ENCODE measurements at places on chromosomes 7 and 10. TPM values are rescaled to one million over a fixed set of nuclear protein-coding genes. Genes with fewer than 3 reads are reported as not detected.

GRCh38 chr7:103984050-103984449 lies 5.4 kb downstream of the RELN start:
- no peak for DNase-seq

DNA sequence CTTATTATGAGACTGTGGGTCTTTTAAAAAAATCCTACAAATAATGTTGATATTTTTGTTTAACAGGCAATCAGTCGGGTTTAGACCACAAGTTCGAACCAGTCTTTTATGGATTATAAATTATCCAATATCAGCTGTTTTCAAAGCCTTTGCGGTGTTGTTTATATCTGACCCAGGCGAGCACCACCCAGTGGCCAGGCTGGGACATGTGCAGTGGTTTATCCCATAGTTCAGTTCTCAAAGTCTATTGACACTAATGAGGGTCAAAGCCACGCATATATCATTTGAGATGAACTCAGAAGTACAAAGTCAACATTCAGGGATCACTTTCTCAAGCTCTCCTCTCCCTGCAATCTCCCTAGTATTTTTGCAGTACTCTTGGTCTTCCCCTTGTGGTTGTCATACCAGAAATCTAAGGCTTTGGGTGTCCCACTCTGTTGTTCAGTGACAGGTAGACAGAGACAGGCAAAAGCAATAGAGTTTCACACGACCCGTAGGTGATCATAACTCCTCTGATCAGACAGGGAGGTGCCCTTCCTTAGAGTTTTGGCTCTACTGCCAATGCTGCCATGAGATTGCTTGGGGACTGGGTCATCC lies 117.4 kb upstream of the POM121L12 start:
- DNase-seq: no peak

DNA sequence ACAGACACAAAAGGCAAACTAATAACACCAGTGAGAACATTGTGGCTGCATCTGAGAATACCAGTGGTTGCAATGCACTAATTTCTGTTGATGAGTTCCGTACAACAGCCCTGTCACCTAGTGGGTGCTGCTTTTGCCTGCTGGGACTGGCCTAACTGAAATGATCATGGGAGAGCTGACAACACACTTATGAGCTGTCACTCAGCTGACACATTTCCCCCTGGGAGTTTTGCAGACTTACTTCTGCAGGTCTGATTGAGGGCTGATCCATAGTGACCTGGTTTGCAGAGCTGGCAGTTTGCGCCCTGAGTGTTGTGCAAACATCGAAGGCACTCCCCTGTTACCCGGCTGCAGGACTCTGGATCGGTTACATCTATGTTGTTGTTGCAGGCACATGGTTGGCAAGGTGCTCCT lies 60.6 kb upstream of the LAMB1 start:
- no peak for DNase-seq

DNA sequence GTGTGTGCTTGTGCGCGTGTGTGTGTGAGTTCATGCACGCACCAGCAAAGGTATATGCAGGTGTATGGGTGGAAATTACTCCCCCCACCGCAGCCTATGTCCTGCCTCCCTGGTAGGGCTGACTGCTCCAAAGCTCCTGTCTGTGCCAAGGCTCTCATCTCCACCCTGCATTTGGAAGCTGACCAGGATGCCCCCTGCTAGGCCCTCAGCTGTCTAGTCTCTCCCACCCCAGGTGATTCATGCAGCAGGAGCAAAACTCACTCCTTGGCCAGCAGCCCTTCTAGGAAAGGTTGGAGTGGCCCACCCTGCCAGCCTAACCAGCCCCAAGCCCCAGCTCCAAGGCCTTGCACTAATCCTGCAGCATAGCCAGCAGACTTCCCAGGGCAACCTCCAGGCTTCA lies 148.4 kb downstream of the GRID1 start:
- no peak for DNase-seq

DNA sequence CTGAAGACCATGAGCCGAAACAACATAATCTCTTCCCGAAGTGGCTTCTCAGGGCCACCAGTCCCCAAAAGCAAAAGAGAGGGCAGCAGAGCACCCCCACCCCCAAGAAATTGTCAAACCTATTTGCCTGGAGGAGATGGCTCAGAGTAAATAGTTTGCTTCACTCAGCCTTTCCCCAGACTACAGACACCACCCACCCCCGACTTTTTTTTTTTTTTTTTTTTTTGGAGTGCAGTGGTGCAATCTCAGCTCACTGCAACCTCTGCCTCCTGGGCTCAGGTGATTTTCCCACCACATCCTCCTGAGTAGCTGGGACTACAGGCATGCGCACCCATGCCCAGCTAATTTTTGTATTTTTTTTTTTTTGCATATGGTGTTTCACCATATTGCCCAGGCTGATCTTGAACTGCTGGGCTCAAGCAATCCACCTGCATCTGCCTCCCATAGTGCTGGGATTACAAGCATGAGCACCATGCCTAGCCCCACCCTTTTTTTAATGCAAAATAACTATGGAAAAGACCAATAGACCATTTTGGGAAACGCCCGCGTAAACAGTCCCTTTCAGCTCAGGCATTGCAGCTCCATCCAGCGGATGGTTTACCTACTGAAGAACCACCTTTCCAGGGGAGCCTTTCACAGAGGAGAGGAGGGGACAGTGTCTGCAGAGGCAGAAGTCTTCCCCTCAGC lies 9.7 kb downstream of the ZMIZ1 start:
- DNase-seq: no peak

- DNase-seq: no peak
Observed at GRCh38 chr7:73988197-73988596, 39.8 kb upstream of the ELN start.

GRCh38 chr7:16260236-16260728 lies 161.1 kb downstream of the CRPPA start:
- no peak for DNase-seq

DNA sequence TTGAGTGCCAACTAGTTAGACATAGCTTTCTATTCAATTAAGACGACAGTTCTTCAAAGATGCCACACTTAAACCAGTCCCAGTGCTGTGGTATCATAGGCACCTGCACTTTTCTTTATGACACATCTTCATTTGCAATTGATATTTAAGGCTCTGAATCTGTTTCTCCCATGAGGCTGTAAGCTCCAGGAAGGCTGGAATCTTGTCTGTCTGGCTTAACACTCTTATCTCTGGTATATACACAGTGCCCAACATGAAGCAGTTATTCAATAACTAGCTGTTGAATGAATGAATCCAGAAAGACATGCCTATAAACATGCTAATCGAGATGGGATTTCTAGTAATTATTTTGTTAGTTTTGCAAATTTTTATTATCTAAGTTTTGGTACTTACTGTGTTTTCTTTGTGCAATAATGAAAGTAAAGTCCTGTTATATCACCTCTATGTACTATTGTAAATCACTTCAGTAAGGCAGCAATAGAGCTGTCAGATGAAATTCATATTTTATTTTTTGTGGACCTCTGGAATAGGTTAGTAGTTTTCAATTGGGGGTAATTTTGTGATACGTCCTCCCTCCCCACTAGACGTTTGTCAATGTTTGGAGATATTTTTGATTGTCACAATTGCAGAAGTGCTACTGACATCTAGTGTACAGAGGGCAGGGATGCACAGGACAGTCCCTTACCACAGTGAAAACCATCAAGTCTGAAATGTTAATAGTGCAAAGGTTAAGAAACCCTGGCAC lies 51.3 kb upstream of the STEAP4 start:
- no peak for DNase-seq

DNA sequence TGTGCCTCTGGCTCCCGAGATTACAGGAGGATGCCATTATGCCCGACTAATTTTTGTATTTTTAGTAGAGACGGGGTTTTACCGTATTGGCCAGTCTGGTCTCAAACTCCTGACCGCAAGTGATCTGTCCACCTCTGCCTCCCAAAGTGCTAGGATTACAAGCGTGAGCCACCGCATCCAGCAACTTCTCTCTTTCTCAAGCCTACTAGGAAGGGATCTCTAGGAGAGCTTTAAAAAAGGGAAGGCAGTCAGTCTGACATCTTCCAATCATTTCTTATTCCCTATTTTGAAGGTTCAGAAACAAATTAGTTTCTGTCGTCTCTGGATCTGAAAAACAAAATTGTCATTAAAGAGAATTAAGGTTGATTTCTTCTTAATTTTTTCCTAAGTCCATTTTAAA lies 2.5 kb upstream of the TMEM26 start:
- DNase-seq: no peak

- no peak for DNase-seq
Observed at GRCh38 chr10:132239126-132240031, 52.6 kb downstream of the DPYSL4 start.

DNA sequence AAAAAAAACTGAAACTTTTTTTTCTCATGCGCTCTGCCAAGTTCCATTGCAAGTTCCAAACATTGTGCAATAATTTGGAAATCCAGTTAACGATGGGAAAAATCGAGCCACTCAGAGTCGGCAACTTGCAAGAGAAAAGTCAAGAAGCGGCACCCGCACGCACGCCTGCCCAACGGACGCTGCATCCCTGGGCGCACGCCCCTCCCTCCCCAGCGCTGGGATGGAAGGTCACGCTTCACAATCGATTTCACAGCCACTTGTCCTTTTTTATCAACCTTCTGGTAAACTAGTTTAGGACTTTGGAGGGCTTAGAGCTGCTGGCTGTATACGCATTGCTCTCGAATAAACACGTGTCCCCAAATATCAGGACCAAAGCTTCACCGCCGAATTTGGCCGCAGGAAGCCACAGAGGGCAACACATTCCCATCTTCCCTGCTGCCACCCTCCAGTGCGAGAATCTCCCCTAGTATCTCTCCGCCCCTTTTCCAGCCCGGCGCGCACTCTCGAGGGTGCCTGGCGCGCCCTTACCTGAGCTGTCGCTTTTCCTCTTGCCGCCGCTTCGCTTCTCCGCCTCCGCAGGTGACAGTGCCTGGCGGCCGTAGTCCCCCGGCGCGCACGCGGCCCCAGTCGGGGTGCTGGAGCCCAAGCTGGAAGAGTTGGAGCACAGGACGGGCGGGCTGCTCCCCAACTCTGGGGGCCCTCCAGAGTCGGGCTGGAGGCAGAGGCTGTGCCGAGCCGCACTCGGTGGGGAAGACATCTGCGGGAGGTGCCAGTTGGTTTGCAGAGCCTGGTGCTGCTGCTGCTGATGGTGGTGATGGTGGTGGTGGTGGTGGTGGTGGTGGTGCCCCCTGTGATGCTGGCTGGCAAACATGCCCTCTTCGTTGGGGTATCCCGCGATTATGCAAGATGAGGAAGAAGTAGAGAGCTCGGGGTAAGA lies 857 bp downstream of the MEOX2 start:
- no peak for DNase-seq

- no peak for DNase-seq
Observed at GRCh38 chr10:132282667-132283603, 24.8 kb downstream of the STK32C start.

GRCh38 chr7:33091111-33091531 lies 18.1 kb downstream of the RP9 start:
- DNase-seq: no peak

GRID2IP gene
- 0.46 TPM for total RNA-seq

FAM180A gene
- total RNA-seq: 6.8 TPM

GIMAP4 gene
- total RNA-seq: 83.3 TPM

GNAI1 gene
- 36.0 TPM for total RNA-seq

TLX1 gene
- total RNA-seq: not detected

PFKFB3 gene
- 77.2 TPM for total RNA-seq

NUTM2D gene
- 5.1 TPM for total RNA-seq

NOS3 gene
- total RNA-seq: 42.9 TPM

CRHR2 gene
- total RNA-seq: not detected

NRG3 gene
- total RNA-seq: 2.3 TPM

NT5C3A gene
- total RNA-seq: 34.0 TPM
